ENCODE measurements at places on chromosomes 6 and 20.

DNA sequence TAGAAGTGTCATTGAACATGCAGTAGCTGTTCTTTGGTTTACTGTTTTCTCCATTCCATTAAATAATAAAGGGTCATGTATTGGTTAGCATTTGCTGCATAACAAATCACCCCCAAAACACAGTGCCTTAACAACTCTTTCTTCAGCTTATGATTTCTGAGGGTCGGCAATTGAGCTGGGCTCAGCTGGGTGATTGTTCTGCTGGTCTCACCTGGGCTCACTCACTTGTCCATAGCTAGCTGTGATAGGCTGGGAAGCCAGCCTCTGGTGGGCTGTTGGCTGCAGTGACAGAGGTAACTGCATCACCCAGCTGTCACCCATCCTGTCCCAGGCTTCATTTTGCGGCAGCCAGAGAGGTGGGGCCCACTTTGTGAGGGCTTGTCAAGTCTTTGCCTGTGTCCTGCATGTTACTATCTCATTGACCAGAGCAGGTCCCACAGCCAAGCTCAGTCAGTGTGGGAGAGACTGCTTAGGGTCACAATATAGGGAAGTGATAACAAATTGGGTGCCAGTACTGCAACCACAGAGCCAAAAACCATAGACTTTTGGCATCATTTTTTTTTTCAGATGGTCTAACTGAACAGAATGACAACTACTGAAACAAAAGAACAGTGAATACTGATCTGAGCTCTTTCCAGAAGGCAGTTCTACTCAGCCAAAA lies 76.9 kb downstream of the SYNDIG1 start:
- DNase-seq = no peak

DNA sequence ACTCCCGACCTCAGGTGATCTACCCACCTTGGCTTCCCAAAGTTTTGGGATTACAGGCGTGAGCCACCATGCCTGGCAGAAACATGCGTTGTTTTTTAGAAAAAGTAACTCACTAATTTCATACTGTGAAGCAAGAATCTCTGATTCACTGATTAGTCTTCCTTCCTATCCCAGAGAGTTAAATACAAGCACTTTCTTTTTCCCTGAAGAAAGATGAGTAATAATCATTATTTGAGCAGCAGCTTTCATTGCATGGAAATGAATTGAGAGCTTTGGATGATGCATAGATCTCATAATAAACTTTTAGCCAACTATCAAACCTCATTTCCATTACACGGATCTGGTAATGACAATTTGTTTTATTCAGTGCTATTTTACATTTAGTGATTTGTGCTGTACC lies 892.5 kb upstream of the EYS start:
- no peak for DNase-seq

DNA sequence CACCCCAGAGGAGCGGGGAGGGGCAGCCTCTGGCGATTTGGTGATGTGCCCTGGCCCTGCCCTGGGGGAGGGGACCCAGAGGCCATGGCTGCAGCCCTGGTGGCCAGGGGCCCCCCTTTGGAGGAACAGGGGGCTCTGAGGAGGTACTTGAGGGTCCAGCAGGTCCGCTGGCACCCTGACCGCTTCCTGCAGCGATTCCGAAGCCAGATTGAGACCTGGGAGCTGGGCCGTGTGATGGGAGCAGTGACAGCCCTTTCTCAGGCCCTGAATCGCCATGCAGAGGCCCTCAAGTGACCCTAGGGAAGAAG lies 10.9 kb downstream of the NFKBIL1 start:
- no peak for DNase-seq

DNA sequence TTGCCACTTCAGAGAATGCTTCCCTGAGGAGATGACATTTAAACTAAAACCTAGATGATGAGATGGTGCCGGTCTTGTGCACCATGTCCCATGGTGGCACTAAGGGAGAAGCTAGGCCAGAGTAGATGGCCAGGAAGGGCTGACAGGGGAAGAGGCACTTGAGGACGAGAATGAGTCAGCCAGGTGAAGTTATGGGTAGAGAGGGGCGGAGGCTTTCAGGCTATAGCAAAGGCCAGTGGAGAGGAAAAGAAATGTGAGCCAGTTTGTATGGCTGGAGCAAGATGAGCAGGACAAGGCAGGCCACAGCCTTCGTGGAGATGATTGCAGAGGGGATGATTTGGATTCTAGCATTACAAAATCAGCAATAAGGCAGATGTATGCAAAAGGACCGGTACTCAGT lies 44.7 kb upstream of the ADGRF4 start:
- no peak for DNase-seq

GRCh38 chr6:24936641-24937317 lies 1.0 kb upstream of the RIPOR2 start:
- DNase-seq = no peak

DNA sequence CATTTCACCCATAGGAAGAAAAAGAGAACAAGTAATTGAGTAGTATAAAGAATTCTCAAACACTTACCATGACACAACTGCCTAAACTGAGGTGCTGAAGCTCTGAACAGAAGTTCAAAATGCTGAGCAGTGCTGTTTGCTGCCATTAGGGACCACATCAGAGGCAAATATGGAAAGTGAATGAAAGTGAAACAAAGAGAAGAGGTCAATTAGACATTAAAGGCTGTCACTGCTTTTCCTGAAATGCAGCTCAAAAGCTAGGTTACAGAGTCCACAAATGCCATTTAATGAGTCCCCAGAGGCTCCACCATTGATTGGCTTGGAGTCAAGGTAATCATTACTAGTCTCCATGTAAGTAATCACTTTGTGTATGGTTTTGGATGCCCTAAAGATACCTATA lies 46.1 kb downstream of the POU3F2 start:
- DNase-seq = no peak

DNA sequence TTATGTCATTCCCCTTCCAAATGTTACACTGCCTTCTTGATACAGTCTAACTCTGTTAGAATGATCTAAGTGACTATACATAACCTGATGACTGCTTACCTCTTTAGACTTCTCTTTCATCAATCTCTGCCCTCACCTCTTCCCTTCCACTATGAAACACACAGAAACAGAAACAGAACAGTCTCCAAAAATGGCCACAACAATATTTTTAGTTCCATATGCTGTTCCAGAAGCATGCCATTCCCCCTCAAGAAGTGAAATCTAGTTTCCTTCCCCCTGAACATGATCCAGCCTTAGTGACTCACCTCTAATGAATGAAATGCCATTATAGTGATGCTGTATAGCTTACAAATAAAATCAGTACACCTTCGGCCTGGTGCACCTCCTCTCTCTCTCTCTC lies 229.3 kb upstream of the TENT5A start:
- no peak for DNase-seq

DNA sequence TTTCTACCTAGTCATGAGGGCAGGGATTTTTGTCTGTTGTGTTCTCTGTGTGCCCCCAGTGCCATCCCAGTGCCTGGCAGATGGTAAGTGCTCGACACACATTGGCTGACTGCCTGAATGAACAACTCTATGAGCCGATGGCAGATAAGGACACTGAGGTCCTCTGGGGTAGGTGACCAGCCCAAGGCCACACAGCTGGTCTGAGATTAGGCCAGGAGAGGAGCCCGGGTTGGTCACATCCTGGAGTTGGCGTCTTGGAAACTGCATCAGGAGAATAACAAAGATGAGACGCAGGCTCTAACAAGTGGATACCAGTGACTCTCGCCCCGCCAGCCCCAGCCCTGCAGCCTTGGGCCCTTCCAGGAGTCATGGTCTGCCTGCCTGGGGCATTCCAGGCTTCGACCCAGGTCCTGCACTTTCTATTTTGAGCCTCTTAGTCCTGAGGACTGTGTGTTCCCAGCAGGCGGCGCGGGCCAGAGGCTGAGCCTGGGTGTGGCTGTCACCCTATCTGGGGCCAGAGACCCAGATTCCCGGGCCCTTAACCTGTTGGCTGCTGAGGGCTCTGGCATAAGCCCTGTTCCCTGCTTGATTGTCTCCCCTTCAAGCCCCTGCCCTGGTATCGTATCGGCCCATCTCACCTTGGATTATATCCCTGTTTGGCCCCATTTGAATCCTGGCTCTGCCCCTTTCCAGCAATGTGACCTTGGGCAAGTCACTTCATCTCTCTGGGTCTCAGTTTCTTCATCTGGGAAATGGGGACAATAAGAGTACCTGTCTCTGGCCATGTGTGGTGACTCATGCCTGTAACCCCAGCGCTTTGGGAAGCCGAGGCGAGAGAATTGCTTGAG lies 88.3 kb downstream of the CEBPB start:
- no peak for DNase-seq

DNA sequence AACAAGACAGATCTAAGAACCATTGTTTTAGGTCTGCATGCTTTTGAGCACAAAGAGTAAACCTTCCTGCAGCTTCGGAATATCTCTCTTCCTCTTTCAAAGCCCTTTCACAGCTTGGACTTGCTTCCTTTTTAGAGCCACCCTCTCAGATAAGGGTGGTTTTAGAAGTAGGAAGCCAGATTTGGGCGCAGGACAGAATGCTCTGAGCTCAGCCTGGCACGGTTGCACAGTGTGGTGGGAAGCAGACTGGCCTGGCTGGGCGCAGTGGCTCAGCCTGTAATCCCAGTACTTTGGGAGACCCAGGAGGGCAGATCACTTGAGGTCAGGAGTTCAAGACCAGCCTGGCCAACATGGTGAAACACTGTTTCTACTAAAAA lies 35.6 kb upstream of the PNRC1 start:
- no peak for DNase-seq

All from activated T-cell treated with anti-CD3 and anti-CD28 coated beads for 48 hours (primary cell).